ENCODE measurements at places on chromosomes 16 and 17. TPM values are rescaled to one million over a fixed set of nuclear protein-coding genes. Genes with fewer than 3 reads are reported as not detected.

The CEMP1 gene
- total RNA-seq = 0.17 TPM

The TNK1 gene
- total RNA-seq = 3.2 TPM

DNA sequence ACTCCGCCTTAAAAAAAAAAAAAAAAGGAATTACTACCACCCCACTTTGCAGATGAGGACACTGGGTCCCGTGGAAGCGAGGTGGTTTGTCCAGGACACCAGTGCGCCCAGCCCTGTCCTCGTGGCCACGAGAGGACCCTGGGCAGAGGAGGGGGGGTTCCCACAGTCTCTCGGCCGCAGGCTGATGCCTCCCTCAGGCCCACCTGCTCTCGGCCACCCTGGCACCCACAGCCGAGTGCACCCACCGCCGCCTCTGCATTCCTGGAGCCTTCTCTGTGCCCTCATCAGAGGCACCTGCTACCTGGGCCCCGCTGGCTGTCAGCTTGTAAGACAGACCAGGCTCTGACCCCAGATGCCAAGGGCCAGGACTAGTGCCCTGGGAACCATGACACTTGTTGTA lies 28.1 kb upstream of the PVALEF start:
- H3K4me3 ChIP-seq = no peak overlapping the region
- no peaks in the 10 kb centered on the region for H3K27me3 ChIP-seq
- H3K27ac ChIP-seq = no peak overlapping the region
- no peaks in the 10 kb centered on the region for H3K4me1 ChIP-seq
- no peak for DNase-seq

The C16orf92 gene
- not detected for total RNA-seq

The SEC14L5 gene
- 0.65 TPM for total RNA-seq

The TBC1D3 gene
- total RNA-seq = not detected

GRCh38 chr17:52673791-52674190 lies 515.3 kb upstream of the CA10 start:
- no peaks in the 10 kb centered on the region for H3K4me1 ChIP-seq
- H3K4me3 ChIP-seq = no peak overlapping the region
- no peaks in the 10 kb centered on the region for H3K27me3 ChIP-seq
- no peak overlapping the region for H3K27ac ChIP-seq

The CRYBA1 gene
- total RNA-seq = not detected

The TBX6 gene
- 0.25 TPM for total RNA-seq

DNA sequence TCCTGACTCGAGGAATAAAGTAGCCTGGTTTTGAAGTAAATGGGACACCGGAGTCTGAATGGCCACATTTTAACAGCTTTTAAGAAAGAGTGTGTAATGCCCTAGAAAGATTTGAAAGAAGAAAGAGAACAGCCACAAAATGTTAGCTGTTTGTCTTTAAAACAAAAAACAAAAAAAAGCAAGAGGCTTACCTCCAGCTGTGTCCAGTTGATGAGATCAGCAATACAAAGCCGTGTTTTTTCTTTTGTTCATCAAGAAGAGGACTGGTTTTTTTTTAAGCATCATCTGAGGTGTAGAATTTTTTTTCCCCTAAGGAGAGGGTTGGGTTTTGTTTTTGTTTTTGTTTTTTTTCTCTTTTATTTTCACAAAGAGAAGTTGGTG lies 58.8 kb downstream of the NKD1 start:
- no peaks in the 10 kb centered on the region for H3K27me3 ChIP-seq
- H3K36me3 ChIP-seq = no peaks in the 10 kb centered on the region
- no peak overlapping the region for H3K27ac ChIP-seq
- DNase-seq = no peak
- no peaks in the 10 kb centered on the region for H3K4me1 ChIP-seq

The ALDH3A1 gene
- 0.09 TPM for total RNA-seq

Measured in liver (tissue), 10 donors.